Effector memory CD8-positive, alpha-beta T cell (primary cell): ENCODE measurements at places on chromosomes 16 and 17.

DNA sequence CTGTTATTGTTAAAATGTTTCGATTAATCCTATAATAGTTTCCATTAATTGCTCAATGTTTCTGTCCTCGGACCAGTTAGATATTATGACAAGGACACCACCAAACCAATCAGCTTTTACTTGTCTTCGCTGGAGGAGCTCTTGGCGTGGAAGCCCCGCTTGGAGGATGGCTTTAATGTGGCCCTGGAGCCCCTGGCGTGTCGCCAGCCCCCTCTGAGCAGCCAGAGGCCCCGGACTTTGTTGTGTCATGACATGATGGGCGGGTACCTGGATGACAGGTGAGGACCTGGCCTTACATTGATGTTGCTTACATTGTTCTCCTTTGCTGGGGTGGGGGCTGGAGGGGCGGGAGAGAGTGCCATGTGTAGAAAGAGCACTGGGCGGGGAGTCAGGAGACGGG, 3.0 kb downstream of the ENGASE start:
- DNase-seq = no peak

- no peak for DNase-seq
Measured at GRCh38 chr17:31583772-31584356, 192.4 kb downstream of the RAB11FIP4 start.

DNA sequence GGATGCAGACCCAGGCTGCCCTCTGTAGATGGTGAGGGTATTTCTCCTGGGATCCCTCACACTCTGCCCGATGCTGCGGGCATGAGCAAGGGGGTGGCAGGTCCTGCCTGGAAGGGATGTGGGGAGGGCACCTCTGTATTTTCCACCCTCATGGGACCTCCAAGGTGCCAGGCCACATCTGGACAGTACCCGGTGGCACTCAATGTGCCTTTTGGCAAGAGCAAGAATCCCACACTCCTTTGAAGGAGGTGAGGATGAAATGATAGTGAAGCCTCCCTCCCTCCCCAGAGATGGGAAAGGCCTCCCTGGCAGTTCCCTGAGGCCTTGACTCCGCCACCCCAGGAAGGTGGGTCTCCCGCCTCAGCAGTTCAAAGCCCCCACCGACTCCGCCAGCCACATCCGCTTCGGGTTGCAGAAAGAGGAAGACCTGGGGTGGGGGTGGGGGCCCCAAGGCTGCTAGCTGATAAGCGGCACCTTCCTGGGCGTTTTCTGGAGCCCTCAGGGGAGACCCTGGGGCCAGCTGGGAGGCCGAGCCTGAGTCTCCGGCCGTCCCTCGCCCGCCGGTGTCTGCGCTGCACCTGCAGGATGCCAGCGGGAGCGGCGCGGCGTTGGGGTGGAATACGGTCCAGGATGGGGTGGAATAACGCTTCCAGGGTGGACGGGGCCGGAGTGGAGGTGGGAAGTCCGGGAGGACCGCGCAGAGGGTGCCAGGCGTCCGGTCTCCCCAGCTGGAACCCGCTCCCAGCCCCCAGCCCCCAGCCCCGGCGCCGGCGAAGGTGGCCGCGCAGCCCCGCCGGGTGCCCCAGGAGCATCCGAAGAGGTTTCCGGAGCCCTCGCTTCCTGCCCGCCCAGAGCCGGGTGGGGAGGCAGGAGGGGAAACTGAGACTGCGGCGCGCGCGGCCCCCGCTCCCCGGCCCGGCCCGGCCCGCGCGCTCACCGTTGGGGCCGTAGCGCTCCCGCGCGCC, 718 bp downstream of the ATP2A3 start:
- peak; percentile 59 for DNase-seq

DNA sequence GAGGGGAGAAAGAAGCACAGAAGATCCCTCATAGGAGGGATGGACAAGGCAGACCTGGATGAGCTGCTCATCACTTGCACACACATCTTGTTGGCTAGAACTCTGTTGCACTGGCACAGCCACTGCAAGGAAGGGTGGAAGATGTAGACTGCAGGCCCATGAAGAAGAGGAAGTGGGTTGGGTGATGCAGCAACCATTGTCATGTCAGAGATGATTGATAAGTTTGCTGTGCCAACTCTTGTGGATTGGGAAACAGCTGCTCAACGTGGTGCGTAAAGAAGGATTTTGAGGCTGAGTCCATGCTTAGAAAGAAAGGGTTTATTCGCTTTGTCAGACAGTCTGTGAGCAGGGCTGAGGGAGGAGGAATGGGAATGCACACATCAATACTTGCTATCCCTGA, 161.4 kb upstream of the MPHOSPH6 start:
- no peak for DNase-seq

- DNase-seq = no peak
Measured at GRCh38 chr17:28704219-28704858, 7.3 kb downstream of the PROCA1 start.

DNA sequence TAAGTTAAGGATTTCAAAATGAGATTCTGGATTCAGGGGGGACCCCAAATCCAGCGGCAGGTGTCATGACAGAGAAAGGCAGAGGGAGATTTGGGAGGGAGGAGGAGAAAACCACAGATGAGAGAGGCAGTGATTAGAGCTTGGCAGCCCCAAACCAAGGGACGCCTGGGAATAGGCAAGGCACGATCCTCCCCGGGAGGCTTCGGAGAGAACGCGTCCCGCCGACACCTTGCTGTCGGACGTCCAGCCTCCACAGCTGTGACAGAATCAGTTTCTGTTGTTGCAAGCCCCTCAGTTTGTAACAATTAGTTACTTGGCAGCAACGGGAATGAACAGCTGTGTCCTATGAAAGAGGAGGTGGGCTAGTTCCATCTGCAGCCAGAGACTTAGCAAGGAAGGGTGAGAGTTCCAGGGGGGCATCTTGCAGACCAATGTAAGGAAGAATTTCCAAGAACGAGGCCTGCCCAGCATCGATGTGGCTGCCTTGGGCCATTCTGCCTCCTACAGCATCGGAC, 110.7 kb upstream of the SDK2 start:
- no peak for DNase-seq

DNA sequence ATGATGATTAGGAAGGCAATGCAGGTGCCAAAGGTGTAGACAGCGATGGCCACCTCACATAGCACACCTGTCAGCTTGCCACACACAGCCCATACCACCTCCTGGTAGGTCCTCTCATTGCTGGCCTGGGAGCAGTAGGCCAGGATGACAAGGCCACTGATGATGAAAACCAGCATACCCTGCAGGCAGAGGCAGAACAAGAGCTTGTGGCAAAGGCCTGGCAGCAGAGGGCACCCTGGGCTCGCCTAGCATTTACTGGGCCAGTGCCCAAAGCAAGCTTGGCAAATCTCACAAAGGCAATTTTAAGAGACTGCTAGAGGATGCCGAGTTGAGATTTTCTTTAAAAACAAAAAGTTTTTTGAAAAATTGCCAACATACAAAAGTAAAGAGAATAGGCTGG, 5.9 kb downstream of the SLC38A7 start:
- DNase-seq = no peak

- no peak for DNase-seq
Measured at GRCh38 chr17:55843785-55844184, 92.9 kb downstream of the PCTP start.

- no peak for DNase-seq
Measured at GRCh38 chr17:63490329-63490728, 13.5 kb downstream of the ACE start.

DNA sequence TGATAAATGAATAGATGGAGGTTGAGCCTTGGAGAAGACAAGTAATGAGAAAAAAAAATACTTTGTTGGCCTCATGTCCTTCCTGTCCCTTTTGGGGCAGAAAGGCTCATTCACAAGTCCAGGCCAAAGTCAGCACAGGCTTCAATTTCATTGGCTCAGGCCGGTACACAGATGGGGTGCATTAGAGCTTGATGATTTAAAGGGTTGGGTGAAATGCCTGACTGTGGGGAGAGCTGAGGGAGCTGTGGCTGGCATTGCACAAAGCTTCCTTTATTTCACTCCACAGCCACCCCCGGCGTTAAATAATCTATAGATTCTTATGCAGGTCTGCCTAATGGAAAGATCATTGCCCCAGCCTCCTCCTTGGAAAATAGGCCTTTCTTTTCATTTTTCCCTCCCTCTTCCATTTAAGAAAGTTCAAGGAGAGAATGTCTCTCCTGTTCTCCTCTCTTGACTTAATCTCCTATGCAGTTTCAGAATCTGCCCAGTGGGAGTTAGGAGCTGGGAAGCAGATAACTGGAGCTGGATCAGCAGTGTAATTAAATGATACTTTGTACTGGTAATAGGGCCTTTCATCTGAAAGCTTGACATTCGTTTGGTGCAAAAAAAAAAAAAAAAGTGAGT, 24.4 kb downstream of the YPEL2 start:
- DNase-seq = no peak

DNA sequence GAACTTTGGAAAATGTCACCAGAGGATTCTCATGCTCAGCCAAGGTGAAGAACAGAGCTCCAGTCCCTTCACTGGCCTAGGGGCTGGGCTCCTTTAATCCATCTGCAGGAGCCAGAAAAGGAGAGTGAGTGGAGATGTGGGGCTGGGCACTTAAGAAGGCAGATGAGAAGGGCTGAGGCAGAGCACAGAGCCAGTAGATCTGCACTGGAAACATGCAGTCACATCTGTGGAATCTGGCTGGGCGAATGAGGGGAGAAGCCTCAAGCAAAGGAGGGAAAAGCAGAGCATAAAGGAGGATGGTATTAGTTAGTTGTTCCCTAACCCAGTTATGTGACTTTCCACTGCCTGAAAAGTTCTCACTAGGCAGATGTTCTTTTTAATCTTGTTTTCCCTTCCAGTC, 50.4 kb upstream of the BCAR1 start:
- no peak for DNase-seq

- DNase-seq = no peak
Measured at GRCh38 chr16:53947642-53948041, 243.7 kb downstream of the FTO start.

DNA sequence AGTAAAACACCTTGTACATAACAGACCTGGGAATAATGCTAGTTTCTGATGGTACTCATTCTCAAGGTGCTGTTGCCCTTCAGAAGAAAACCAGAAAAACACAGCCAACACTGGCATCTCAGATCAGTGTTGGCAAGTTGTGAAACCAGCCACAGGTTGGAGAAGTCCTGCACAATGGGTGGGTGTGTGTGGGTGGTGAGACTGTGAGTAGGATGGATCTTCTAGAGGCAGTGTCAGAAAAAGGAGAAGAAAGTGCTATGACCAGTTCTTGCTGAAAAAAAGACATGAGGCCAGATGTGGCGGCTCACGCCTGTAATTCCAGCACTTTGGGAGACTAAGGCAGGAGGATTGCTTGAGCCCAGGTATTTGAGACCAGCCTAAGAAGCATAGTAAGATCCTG, 35.2 kb upstream of the SMIM36 start:
- DNase-seq = no peak

DNA sequence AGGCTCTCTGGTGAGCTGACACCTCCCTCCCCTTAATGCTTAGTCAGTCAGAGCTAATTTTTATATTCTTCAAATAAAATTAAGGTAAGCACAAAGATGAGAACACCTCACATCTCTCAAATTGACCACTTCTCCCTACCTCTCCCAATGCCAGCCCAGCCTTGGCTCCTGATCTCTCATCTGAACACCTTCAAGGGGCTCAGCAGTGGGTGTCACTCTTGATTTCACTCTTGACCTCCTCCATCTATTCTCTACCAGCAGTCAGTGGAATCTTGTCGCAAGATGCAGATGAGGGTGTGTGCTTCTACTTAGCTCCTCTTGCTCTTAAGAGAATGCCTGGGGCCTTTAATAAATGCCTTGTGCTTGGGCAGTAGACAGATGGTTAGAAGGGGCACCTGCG, 309.0 kb upstream of the IRX3 start:
- no peak for DNase-seq

GRCh38 chr16:28105954-28106353, 42.4 kb upstream of the GSG1L start:
- no peak for DNase-seq

DNA sequence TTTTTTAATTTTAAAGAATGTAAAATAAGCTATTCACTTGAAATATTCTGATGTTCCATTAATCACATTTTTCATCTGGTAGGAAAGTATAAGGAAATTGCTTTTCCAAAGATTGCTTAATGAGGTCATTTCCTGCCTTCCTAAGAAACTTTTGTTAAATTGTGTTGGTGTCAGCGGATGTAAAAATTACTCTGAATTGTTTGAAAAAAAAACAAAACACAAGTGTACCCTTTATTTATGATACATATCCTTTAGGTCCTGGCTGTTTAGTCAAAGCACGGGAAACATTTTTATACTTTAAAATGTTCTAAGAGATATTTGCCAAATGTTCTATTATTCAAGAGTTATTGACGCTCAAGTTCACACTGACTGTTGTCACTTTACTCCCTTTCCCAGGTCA, 1357.4 kb upstream of the GOT2 start:
- no peak for DNase-seq

- DNase-seq = no peak
Measured at GRCh38 chr16:22670044-22670536, 143.9 kb upstream of the HS3ST2 start.

- DNase-seq = no peak
Measured at GRCh38 chr17:39450051-39450450, 1.0 kb downstream of the MED1 start.

- DNase-seq = peak; percentile 37
Measured at GRCh38 chr16:10971560-10971961, 27.2 kb downstream of the CLEC16A start.

- no peak for DNase-seq
Measured at GRCh38 chr16:64866021-64866420, 255.8 kb downstream of the CDH11 start.
